ENCODE measurements at places on chromosomes 2 and 18.

GRCh38 chr18:44997174-44997573 is 316.5 kb downstream of the SETBP1 start:
- no peak for DNase-seq

- no peak for DNase-seq
Observed at GRCh38 chr2:18365342-18365741, 195.1 kb downstream of the RDH14 start.

GRCh38 chr18:37769826-37770225 is 204.2 kb upstream of the CELF4 start:
- no peak for DNase-seq

DNA sequence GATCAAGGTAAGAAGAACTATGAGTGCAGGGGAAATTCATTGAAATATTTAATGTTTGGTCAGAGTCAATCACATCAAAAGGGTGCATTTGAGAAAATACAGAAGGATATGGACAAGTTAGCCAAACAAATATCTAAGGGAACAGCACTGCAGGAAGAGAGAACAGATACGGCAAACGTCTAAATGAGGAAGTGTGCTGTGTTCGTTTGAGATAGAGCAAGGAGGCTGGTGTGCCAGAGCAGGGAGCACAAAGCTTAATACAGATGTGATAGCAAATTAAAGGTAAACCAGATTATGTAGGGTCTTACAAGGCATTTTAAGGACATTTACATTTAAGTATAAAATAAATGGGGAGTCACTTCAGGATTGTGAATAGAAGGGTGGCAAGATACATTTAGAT is 241.3 kb upstream of the ZNF804A start:
- no peak for DNase-seq

GRCh38 chr2:37284381-37284780 is 40.3 kb downstream of the PRKD3 start:
- DNase-seq = no peak

DNA sequence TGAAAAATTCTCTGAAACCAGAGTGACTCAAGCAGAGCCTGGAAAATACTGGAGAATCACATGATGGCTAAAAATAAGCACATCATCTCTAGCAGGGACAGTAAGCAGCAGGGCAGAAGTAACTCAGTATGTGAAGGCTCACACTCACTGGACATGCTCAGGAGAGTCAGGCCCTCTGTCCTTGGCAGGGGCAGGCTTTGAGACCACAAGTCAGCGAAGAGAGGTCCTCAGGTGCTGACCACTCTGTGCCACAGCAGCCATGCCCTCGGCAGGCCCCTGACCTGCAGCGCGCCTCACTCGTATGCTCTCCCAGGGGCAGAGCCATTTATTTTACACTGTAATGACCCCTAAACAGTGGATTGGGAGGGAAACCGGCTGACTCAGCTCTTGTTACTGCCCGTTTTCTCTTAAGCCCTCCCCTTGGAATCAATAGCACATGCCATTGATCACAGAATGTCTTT is 76.8 kb downstream of the MAPRE2 start:
- DNase-seq = no peak

- DNase-seq = no peak
Observed at GRCh38 chr2:44942304-44943030, 965 bp downstream of the SIX3 start.

GRCh38 chr2:100407073-100407472 is 10.4 kb downstream of the CHST10 start:
- no peak for DNase-seq

- no peak for DNase-seq
Observed at GRCh38 chr2:71989671-71990070, 158.0 kb downstream of the CYP26B1 start.

DNA sequence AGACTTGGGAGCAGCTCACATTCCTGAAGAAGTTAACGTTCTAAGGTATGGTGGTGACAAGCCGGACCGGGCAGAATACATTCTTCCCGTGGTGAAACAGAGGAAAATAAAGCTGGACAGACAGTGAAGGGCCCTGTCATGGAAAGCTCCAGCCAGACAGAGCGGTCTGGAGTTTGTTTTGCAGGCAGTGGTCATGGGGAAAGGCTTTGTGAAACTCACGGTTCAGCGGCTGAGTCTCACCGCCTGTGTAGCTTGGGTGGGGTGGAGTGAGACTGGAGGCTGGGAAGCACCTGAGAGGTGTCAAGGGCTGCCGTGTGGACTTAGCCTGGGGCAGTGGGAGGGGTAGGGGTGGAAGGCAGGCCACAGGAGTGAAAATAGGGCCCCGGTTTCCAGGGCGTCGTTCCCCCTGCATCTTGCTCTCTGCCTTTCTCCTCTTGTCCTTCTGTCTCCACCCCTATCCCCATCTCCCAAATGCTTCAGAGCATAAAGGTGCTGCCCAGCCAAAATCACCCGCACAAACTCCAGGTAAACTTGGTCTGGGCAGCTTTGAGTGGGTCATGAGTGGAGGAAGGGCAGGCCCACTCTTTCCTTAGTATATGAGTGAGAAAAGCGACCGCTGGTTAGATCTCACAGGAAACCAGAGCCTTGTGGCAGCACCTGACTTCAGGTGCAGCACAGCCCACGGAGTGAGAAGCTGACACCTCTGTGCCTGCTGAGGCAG is 11.4 kb upstream of the SLC20A1 start:
- no peak for DNase-seq

DNA sequence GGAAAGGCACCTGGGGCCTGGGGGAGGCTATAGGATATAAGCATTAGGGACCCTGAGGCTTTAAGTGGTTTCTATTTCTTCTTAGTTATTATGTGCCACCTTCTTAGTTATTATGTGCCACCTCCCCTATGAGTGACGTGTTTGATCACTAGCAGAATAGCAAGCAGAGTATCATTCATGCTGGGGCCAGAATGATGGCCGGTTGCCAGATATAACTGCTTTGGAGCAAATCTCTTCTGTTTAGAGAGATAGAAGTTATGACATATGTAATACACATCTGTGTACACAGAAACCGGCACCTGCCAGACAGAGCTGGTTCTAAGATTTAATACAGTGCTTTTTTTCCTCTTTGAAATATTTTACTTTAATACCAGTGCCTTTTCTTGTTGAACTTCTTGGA is 29.4 kb downstream of the LIPG start:
- DNase-seq = no peak

DNA sequence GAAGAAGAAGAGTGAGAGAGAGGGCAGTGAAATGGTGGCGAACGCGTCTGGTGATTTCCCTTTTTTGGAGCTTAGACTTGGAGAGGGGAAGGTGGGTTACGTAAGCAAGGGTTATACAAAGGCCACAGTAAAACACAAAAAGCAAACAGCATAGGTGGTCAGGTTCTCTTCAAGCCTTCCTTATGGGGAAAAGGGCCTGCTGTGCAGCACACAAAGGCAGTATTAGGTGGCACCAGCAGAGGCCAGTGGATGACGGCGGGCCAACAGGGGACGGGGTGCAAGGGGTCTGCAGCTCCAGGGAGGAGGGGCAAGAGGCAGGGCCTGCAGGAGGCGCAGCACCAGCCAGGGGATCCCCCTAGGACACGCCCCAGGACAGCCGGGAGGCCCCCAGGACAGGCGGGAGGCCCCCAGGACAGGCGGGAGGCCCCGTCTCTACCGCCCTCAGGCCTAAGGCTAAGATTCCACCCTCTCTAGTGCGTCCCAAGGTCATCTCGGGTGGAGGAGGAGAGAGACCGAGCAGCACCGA is 32.6 kb upstream of the NPC1 start:
- DNase-seq = no peak

DNA sequence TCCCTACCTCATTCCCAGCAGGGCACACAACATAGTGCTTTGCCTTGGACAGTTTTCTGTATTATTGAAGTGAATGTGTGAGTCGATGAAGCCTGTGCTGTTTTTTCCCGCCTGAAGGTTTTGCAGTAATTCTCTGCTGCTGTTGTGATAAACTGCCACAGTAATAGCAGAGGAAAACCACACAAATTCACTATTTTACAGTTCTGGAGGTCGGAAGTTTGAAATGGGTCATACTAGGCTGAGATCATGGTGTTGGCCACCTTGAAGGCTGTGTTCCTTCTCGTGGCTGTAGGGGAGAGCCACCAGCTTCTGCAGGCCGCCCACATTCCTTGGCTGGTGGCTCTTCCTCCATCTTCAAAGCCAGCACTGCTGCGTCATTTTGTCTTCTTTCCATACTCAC is 678 bp upstream of the SLC16A14 start:
- no peak for DNase-seq

- no peak for DNase-seq
Observed at GRCh38 chr2:165777522-165778186, 16.4 kb downstream of the GALNT3 start.

DNA sequence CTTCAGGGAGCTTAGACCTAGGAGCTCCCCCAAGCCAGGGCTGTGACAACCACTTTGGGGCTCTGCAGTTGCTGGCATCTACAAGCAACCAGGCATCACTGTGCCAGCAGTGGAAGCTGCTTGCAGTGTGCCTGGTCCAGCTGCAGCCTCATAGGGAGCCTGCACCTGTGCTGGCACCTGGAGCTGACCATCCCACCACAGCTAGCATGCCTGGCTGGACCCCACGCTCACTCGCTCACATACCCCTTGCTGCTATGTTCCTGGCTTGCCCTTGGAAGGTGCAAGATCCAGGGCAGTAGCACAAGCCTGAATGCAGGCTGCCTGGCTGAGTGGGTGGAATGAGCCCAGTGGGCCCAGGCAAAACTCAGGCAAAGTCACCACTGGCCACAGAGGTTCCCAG is 82.5 kb downstream of the ZNF804A start:
- no peak for DNase-seq

DNA sequence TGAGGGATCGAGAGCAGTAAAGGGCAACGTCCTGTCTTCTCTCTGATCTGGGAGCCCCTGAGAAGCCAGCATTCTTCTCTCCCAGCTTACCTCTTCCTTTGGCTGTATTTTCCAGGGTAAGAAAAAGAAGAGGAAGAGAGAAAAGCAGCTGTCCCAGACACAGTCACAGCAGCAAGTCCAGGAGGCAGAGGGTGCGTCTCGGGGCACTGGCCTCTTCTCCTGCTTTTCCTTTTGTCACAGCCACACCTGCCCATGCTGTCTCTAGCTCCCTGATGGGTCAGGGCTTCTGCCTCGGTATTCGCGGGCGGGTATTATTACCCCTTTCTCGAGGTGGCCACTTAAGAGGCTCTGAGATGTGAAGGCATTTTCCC is 20.3 kb downstream of the TGOLN2 start:
- DNase-seq = no peak

- DNase-seq = no peak
Observed at GRCh38 chr18:13265911-13266217, 47.3 kb downstream of the LDLRAD4 start.

DNA sequence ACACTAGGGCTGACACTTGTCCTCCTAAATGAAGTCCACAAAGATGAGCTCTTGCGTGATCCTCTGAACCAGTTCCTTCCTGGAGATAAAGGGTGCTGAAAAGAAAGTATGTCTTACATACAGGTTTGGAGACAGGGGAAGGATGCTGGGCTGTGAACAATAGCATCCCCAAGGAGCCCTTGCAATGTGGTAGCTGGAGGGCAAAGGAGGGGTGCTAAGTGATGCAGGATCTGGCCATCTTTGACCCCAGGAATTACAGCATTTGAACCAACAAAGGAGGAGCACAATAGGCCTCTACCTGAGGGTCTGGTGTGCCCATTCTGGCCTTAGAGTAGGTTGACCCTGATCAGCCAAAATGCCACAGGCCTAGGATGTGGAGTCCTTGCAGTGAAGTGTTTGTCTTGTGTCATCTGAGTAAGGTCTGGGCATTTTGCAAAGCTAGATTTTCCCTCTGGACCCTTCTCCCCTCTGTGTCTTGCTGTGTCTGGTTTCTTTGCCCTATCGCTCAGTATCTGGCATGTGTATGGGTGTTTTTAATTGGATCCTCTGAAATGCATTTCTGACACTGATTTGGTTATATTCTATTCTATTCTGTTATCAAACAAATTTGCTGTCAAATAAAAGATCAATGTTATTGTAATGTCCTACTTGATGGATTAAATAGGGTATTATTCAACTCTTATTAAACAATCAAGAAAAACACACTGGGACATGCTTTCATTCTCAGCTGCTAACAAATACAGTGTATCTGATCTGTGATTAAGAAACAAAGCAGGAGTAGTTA is 364.8 kb upstream of the MEIS1 start:
- peak; percentile 58 for DNase-seq

DNA sequence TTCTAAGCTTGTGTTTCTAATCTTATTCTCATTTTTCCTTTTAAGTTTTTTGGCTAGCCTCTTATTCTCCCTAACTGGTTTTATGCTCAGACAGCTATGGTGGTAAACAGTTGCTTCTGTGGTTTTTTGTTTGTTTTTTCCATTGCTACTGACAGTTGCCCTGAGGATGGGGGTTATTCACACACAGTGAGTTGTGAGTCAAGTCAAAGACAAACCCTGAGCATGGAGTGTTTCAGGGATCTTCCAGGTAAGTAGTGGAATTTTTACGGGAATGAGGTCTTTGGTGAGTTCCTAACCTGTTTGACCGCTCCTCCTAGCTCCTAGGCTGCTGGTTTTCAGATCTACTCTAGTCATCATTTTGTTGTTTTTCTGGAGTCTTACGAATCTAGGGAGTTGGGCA is 162.8 kb downstream of the ZNF407 start:
- no peak for DNase-seq
